GM12878 (cell line): ENCODE measurements at places on chromosomes 16 and 17.

DNA sequence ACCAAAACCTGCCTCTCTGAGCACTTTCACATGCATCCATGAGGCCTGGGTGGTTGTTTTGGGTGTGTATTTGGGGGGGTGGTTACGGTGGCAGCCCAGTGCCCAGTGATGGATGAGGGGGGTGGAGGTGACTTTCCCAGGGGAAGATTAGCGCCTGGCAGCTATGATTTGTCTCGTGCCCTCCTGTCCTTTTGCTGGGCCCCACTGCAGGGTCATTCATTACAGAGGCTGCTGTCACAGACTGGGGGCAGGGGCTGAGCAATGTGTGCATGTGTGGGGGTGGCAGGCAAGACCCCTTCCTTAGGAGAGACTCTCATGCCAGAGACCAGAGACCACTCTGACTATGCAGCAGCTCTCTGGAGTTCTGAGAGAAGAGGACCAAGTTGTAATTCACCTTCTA lies 93.7 kb downstream of the MRM1 start:
- DNase-seq, result no peak
- H3K4me3 ChIP-seq, result no peak overlapping the region
- no peaks in the 10 kb centered on the region; the same call in none of the 2 replicates for H3K27me3 ChIP-seq
- no peaks in the 10 kb centered on the region for H3K36me3 ChIP-seq
- no peak overlapping the region for H3K27ac ChIP-seq
- no peaks in the 10 kb centered on the region for H3K4me1 ChIP-seq

DNA sequence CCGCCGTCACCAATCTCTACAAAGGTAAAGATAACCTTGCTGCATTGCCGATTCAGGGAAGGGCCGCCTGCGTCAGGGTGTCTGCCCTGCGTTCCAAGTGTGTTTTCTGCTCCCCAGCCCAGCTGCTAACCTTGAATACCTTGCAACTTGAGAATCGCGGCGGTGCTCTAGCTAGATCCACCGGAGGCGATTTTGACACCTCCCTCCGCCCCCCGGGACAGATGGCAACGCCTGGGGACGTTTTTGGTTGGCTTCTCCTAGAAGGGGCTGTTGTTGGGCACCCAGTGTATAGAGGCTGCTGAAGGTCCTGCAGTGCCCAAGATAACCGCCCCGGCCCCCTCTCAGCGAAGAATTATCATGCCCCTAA lies 1.5 kb downstream of the HAPSTR1 start:
- H3K27ac ChIP-seq, result peak overlapping the region; percentile 90
- peak overlapping the region; percentile 81 for H3K4me3 ChIP-seq
- DNase-seq, result no peak
- H3K4me1 ChIP-seq, result peaks cover 6% of the 10 kb centered on the region

DNA sequence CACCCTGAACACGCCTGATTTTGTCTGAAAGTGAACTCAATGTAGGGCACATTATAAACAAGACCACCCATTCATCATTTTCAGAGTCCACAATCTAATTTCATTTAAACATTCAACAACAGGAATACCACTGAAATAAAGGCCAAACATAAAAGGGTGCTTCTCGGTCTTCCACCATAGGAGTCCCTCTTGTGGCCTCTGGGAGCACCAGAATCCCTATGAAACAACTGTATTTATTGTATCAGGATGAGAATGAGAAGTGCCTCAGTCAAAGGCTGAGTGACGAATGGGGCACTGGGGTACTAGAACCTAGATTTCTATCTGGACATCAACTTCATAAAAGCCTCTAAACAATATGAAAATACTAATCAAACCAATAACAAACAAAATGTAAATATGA lies 40.4 kb downstream of the NXPH3 start:
- H3K36me3 ChIP-seq, result peaks cover 26% of the 10 kb centered on the region
- no peak for DNase-seq
- H3K4me3 ChIP-seq, result no peak overlapping the region
- no peak overlapping the region for H3K27ac ChIP-seq

GRCh38 chr16:75078886-75079285 lies 37.7 kb downstream of the LDHD start:
- H3K27me3 ChIP-seq, result no peaks in the 10 kb centered on the region
- H3K4me1 ChIP-seq, result peaks cover 26% of the 10 kb centered on the region
- no peak for DNase-seq
- no peak overlapping the region for H3K4me3 ChIP-seq
- no peak overlapping the region for H3K27ac ChIP-seq
- no peaks in the 10 kb centered on the region for H3K36me3 ChIP-seq

GRCh38 chr17:16938496-16939207 lies 33.3 kb downstream of the TNFRSF13B start:
- no peak for DNase-seq
- no peaks in the 10 kb centered on the region for H3K27me3 ChIP-seq
- H3K4me3 ChIP-seq, result no peak overlapping the region
- H3K27ac ChIP-seq, result no peak overlapping the region
- H3K4me1 ChIP-seq, result no peaks in the 10 kb centered on the region
- peaks cover 53% of the 10 kb centered on the region for H3K36me3 ChIP-seq

- H3K4me3 ChIP-seq, result no peak overlapping the region
- H3K36me3 ChIP-seq, result no peaks in the 10 kb centered on the region
- no peaks in the 10 kb centered on the region for H3K4me1 ChIP-seq
Measured at GRCh38 chr17:33240362-33240761, 52.7 kb downstream of the ASIC2 start.

- peaks cover 28% of the 10 kb centered on the region for H3K4me1 ChIP-seq
- no peak overlapping the region for H3K4me3 ChIP-seq
- H3K27ac ChIP-seq, result no peak overlapping the region
- no peaks in the 10 kb centered on the region for H3K27me3 ChIP-seq
- DNase-seq, result no peak
- peaks cover 20% of the 10 kb centered on the region; the same call in 1 of the 2 replicates for H3K36me3 ChIP-seq
Measured at GRCh38 chr17:75692976-75693375, 25.8 kb downstream of the SAP30BP start.
